ENCODE measurements at places on chromosomes 2 and 18.
A peak's percentile ranks its signal among the peaks of the same experiment; 100 is the strongest.

- no peak for DNase-seq
Measured at GRCh38 chr2:151770995-151771394, 36.7 kb upstream of the NEB start.

DNA sequence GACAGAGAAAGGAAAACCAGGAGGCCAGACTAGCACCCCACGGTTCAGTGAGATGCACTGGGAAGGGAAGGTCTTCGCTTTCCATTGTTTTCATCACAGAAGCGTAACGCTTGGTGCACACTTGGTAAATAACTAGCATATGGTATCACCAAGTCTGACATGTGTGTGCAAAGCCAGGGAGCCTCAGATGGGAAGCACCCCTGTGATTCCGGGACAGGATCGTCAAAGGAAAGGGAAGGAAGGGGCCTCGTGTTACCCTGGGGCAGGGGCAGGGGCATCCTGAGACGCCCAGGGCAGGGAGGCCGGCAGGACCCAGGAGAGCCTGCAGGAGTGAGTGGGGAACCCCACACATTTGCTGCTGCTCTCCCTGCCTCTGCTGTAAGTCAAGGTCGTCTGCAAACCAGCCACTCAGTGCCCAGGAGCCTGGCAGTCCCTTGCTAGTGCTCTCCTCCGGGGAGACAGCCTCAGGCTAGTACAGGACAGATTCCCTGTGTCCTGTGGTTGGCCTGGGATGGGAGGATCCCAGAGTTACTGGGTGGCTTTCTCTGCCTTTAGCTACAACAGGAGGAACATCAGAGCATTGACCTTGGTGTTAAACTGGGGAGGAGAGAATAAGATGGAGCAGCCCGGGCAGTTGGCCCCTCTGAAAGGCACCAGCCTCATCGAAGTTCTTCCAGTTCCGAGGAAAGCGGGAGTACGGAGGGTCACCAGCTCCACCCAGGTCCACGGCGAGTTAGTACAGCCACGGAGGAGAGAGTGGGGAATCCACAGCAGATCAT, 192.5 kb downstream of the NDUFA10 start:
- no peak for DNase-seq

- peak; percentile 51 for DNase-seq
Measured at GRCh38 chr2:5057891-5058351, 634.3 kb upstream of the SOX11 start.

- no peak for DNase-seq
Measured at GRCh38 chr2:180196419-180196977, 189.4 kb upstream of the CWC22 start.

DNA sequence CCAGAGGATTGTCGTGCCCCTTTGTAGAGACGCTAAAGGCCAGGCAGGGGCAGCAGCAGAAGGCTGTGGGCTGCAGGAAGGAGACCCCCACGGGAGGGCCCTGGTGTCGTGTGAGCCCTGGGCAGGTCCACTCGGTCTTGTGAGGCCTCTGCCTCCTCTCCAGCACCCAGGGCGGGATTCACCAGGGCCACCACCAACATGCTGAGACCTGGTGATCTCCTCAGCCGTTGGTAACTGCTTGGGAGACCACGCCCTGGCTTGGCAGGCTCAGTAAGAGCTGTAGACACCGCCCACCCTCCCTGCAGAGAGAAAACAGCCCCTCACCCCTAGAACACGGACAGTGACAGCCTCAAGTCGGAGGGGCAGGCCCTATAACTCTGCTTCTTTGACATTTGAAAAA, 21.1 kb downstream of the MBP start:
- DNase-seq, result no peak

- no peak for DNase-seq
Measured at GRCh38 chr2:134218930-134219658, 34.8 kb upstream of the MGAT5 start.

Measured in A673 (cell line).